SJSA1 (cell line): ENCODE measurements at places on chromosomes 5 and 9.

DNA sequence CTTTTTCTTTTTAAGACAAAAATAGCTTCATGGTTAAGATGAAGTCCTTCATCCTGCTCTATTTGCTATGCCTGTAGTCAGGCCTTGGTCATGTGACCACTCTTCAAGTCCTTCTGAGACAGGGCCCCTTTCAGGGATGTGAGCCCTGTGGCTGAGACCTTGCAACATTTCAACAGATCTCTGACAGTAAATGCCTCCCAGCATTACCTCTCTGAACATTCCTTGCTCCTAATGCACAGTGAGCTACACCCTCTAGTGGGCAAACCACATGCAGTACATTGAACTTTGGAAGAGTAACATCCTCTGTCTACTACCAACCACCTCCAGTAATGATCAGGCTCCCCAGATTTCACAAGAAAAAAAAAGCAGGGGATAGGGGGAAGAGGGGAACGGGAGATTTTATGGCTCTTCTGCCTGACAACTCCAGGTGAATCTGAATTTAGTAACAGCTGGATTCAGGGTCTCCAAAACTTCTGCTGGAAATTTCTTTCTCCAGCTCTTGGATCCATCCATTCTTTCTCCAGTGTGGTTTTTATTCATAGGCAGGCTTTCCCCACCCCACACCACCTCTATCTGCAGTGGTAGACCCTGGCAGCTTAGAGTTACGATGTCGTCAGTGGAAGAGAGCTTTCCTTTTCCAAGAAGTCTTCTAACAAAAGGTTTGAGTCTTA lies 8.9 kb upstream of the FBXO38 start:
- H3K27me3 ChIP-seq = no peaks in the 10 kb centered on the region
- H3K36me3 ChIP-seq = no peaks in the 10 kb centered on the region
- DNase-seq = peak; percentile 30
- H3K4me1 ChIP-seq = no peaks in the 10 kb centered on the region; the same call in 1 of the 2 replicates
- no peak overlapping the region for H3K27ac ChIP-seq

- no peak overlapping the region for H3K27ac ChIP-seq
- H3K4me3 ChIP-seq = no peak overlapping the region
- H3K36me3 ChIP-seq = no peaks in the 10 kb centered on the region
- H3K27me3 ChIP-seq = no peaks in the 10 kb centered on the region
- H3K4me1 ChIP-seq = no peaks in the 10 kb centered on the region
These were observed 202.9 kb downstream of the ACTL7B start for GRCh38 chr9:108652851-108653250.

- DNase-seq = no peak
- no peak overlapping the region for H3K27ac ChIP-seq
- H3K4me1 ChIP-seq = no peaks in the 10 kb centered on the region
- no peak overlapping the region for H3K4me3 ChIP-seq
- H3K27me3 ChIP-seq = no peaks in the 10 kb centered on the region; the same call in 1 of the 2 replicates
These were observed 9.2 kb upstream of the LRRC14B start for GRCh38 chr5:182126-182525.

DNA sequence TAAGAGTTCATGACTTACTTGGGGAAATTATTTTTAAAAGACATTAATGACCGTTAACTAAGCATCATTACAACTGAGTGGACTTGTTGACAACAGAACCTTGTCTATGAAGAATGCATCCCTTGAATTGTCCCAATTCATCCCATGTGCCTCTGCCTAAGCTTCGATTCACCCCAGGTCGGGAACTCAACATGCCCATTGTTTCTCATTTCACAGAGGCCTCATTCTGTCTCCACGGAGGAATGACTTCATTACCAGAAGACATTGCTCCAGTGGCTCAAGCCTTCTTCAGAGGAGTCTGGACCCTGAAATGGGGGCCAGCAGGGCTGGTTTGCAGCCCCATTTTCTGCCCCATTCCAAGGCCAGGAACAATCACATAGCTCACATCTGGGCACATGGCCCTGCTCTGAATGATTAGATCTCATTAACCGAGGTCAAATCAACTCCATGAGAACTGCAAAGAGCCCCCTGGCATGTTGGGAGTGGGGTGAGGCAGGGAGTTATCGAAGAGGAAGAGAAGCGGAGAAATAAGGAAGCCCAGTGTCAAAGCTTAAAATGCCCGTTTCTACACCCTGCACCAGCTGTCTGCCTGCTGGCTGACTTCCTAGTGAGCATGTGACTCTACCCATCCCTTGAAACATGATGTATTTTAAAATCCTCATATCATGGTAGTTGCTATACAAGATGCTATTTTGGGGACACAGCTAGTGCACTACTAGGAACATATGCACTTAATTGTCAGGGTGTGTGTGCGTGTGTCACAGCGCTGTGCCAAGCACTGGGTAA lies 137.3 kb downstream of the LHFPL2 start:
- no peak overlapping the region for H3K4me3 ChIP-seq
- peaks cover 4% of the 10 kb centered on the region for H3K4me1 ChIP-seq
- no peaks in the 10 kb centered on the region for H3K27me3 ChIP-seq
- no peak overlapping the region for H3K27ac ChIP-seq
- DNase-seq = no peak
- no peaks in the 10 kb centered on the region; the same call in 1 of the 2 replicates for H3K36me3 ChIP-seq
